Karpas-422 (cell line): ENCODE measurements at places on chromosomes 5 and 9.
A peak's percentile ranks its signal among the peaks of the same experiment; 100 is the strongest.

GRCh38 chr9:136049491-136050265 is 45.4 kb downstream of the NACC2 start:
- H3K27ac ChIP-seq = no peak overlapping the region
- no peaks in the 10 kb centered on the region for H3K36me3 ChIP-seq
- H3K4me1 ChIP-seq = no peaks in the 10 kb centered on the region
- no peaks in the 10 kb centered on the region for H3K27me3 ChIP-seq
- H3K4me3 ChIP-seq = no peak overlapping the region

- peak; percentile 86 for DNase-seq
- no peak overlapping the region for H3K27ac ChIP-seq
- no peak overlapping the region for H3K4me3 ChIP-seq
- H3K4me1 ChIP-seq = no peaks in the 10 kb centered on the region
Measured at GRCh38 chr5:142151436-142152383, 43.1 kb downstream of the NDFIP1 start.

- no peaks in the 10 kb centered on the region for H3K27me3 ChIP-seq
- no peak overlapping the region for H3K4me3 ChIP-seq
- peak; percentile 33 for DNase-seq
- no peaks in the 10 kb centered on the region for H3K36me3 ChIP-seq
Measured at GRCh38 chr9:98533132-98533531, 175.6 kb downstream of the GABBR2 start.

DNA sequence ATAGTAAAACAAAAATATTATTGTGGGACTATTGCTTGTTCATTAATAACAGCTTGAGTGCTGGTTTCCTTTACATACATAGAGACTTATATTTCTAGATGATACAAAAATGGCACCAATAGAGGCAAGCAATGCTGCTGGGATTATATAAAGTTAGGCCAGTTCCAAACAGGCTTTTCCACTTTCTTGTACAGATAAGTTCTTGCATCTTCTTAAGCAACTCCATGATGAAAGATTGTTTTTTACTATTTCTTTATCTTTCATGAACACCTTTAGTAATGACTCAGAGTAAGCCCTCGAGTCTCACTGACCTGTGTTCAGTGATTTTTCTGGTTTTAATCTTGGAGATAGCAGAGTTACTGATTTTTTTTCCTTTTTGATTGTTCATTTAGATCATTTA is 324.4 kb downstream of the PRR16 start:
- H3K4me3 ChIP-seq = no peak overlapping the region
- DNase-seq = no peak
- no peak overlapping the region for H3K27ac ChIP-seq
- H3K4me1 ChIP-seq = no peaks in the 10 kb centered on the region
- no peaks in the 10 kb centered on the region for H3K36me3 ChIP-seq

- H3K27me3 ChIP-seq = no peaks in the 10 kb centered on the region
- H3K4me3 ChIP-seq = no peak overlapping the region
- no peak for DNase-seq
- H3K4me1 ChIP-seq = peaks cover 15% of the 10 kb centered on the region; the same call in 1 of the 2 replicates
- H3K27ac ChIP-seq = no peak overlapping the region
Measured at GRCh38 chr5:95727764-95728191, 3.4 kb upstream of the RHOBTB3 start.

GRCh38 chr9:88289532-88289931 is 98.7 kb upstream of the SPIN1 start:
- H3K27ac ChIP-seq = no peak overlapping the region
- DNase-seq = no peak
- no peaks in the 10 kb centered on the region for H3K36me3 ChIP-seq
- no peaks in the 10 kb centered on the region for H3K4me1 ChIP-seq

- DNase-seq = no peak
- no peaks in the 10 kb centered on the region for H3K27me3 ChIP-seq
- H3K4me1 ChIP-seq = no peaks in the 10 kb centered on the region
- no peak overlapping the region for H3K27ac ChIP-seq
- no peak overlapping the region for H3K4me3 ChIP-seq
- no peaks in the 10 kb centered on the region for H3K36me3 ChIP-seq
Measured at GRCh38 chr9:114093761-114094505, 5.2 kb downstream of the KIF12 start.

- H3K4me1 ChIP-seq = peaks cover 20% of the 10 kb centered on the region
- no peaks in the 10 kb centered on the region for H3K36me3 ChIP-seq
- no peak overlapping the region for H3K27ac ChIP-seq
- no peak for DNase-seq
Measured at GRCh38 chr5:148853868-148854267, 27.5 kb downstream of the ADRB2 start.

GRCh38 chr9:124099860-124100259 is 88.3 kb downstream of the LHX2 start:
- no peaks in the 10 kb centered on the region for H3K4me1 ChIP-seq
- no peak overlapping the region for H3K4me3 ChIP-seq
- no peaks in the 10 kb centered on the region for H3K36me3 ChIP-seq
- no peaks in the 10 kb centered on the region for H3K27me3 ChIP-seq

DNA sequence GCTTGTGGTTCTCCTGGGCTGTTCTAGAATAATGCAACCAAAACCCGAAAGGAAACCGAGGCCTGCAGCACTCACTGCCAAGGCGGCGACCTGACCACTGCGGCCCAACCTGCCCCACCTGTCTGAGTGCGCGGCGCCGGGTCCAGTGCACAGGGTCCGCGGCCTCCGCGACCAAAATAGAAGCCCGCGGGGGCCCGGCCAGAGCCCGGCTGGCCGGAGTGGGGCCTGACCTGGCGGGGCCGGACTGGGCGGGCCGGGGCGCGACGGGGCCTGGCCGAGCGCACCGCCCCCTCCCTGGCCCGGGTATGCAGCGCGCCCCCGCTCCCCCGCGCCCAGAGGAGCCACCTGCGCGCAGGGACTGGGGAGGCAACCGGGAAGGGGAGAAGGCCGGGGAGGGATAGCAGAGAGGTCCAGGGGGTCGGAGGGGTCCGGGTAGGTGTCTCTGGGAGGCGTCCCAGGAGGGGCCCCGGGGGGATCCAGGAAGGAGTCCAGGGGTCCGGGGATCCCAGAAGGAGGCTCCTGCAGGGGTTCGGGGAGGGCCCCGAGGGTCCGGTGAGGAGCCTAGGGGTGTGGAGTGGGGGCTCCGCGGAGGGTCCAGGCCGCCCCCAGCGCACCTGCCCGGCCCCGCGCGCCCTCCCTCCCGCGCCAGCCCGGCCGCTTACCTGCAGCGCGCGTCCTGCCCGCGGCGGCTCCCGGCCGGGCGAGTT is 503 bp downstream of the SEMA4D start:
- no peak for DNase-seq
- H3K36me3 ChIP-seq = no peaks in the 10 kb centered on the region
- H3K27ac ChIP-seq = no peak overlapping the region
- H3K4me1 ChIP-seq = peaks cover 47% of the 10 kb centered on the region
- H3K4me3 ChIP-seq = peak overlapping the region; percentile 76
- no peaks in the 10 kb centered on the region for H3K27me3 ChIP-seq

DNA sequence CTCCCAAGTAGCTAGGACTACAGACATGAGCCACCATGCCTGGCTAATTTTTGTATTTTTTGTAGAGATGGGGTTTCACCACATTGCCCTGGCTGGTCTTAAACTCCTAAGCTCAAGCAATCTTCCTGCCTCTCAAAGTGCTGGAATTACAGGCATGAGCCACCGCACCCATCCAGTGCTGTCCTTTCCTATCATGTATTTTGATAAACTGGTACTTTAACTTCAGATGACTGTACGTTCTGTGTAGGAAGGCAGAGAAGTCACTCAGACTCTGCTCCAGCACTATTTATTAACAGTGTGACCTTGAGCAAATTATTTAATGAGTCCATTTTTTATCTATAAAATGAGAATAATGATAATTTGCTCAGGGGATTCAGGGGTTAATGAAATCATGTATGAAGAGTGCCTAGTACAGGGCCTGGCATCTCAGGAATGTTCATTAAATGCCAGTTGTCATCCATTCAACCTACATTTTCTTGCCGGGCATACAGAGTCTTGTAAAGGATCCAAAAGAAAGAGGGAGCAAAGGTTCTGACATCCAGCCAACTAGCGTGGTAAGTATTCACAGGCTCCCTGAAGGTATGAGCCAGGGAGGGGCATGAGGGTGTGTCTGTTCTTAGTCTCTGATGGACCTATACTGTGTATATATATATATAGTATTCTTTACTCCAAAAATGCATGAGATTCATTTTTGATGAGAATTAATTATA is 201.9 kb downstream of the PBX3 start:
- no peak overlapping the region for H3K27ac ChIP-seq
- no peaks in the 10 kb centered on the region for H3K36me3 ChIP-seq
- H3K4me1 ChIP-seq = no peaks in the 10 kb centered on the region
- no peak overlapping the region for H3K4me3 ChIP-seq
- H3K27me3 ChIP-seq = no peaks in the 10 kb centered on the region

- no peaks in the 10 kb centered on the region for H3K27me3 ChIP-seq
- H3K36me3 ChIP-seq = no peaks in the 10 kb centered on the region
- H3K4me1 ChIP-seq = no peaks in the 10 kb centered on the region
- DNase-seq = peak; percentile 23
- no peak overlapping the region for H3K4me3 ChIP-seq
- H3K27ac ChIP-seq = no peak overlapping the region
Measured at GRCh38 chr9:113465599-113466140, 2.1 kb downstream of the RGS3 start.

- H3K27me3 ChIP-seq = no peaks in the 10 kb centered on the region
- H3K27ac ChIP-seq = no peak overlapping the region
- H3K4me3 ChIP-seq = no peak overlapping the region
- H3K4me1 ChIP-seq = no peaks in the 10 kb centered on the region
- no peak for DNase-seq
Measured at GRCh38 chr5:95907067-95907705, 54.5 kb downstream of the ELL2 start.

DNA sequence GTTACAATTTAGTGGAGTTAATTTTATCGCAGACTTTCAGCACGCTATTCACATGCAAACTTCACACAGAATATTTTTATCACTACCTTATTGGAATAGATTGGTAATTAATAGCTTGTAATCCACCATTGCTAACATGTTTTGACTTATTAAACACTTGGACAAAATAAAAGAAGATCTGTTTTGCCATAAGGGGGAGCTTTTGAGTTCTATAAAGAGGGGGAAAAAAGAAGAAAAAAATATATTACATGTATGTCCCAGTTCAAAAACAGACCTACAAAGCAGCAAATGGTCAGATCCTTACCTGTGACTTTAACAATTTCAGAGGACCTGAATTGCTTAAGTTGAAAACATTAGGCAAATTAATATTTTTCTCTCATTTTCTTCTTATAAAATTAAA is 1.2 kb upstream of the PAPPA start:
- H3K4me1 ChIP-seq = no peaks in the 10 kb centered on the region
- peak; percentile 58 for DNase-seq
- H3K36me3 ChIP-seq = no peaks in the 10 kb centered on the region
- no peak overlapping the region for H3K4me3 ChIP-seq

GRCh38 chr5:168209244-168209995 is 82.0 kb upstream of the WWC1 start:
- no peaks in the 10 kb centered on the region for H3K27me3 ChIP-seq
- DNase-seq = no peak
- H3K27ac ChIP-seq = no peak overlapping the region
- no peaks in the 10 kb centered on the region for H3K4me1 ChIP-seq
- H3K36me3 ChIP-seq = no peaks in the 10 kb centered on the region
- H3K4me3 ChIP-seq = no peak overlapping the region

GRCh38 chr5:123582550-123583285 is 70.7 kb downstream of the CSNK1G3 start:
- H3K4me1 ChIP-seq = no peaks in the 10 kb centered on the region
- DNase-seq = no peak
- H3K4me3 ChIP-seq = no peak overlapping the region
- H3K27me3 ChIP-seq = no peaks in the 10 kb centered on the region
- no peak overlapping the region for H3K27ac ChIP-seq
- 0 out of 2 replicates have a peak, but pooled peaks cover 6% of the 10 kb centered on the region for H3K36me3 ChIP-seq

DNA sequence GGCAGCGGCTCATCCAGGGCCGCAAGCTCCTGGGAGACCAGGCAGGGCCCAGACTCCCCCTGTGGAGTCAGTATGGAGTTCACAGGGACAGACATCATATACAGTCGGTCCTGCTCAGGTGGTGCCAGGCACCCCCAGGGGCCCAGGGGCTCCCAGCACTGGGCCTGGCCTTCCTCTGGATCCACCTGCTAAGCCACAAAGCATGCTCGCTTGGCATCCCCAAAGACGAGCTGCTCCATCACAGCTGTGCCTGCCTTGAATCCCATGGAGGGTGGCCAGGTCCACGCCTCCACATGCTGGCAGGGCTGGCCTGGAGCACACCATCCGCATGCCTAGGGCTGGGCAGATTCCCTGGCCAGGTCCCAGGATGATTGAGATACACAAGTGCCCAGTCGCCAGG is 4.6 kb downstream of the BICD2 start:
- H3K27me3 ChIP-seq = no peaks in the 10 kb centered on the region
- H3K4me3 ChIP-seq = no peak overlapping the region
- DNase-seq = no peak
- no peak overlapping the region for H3K27ac ChIP-seq
- no peaks in the 10 kb centered on the region for H3K36me3 ChIP-seq

- H3K27me3 ChIP-seq = no peaks in the 10 kb centered on the region; the same call in 1 of the 2 replicates
- DNase-seq = no peak
- H3K36me3 ChIP-seq = no peaks in the 10 kb centered on the region
- no peak overlapping the region for H3K4me3 ChIP-seq
- no peak overlapping the region for H3K27ac ChIP-seq
Measured at GRCh38 chr9:108039493-108039892, 549.9 kb upstream of the KLF4 start.

DNA sequence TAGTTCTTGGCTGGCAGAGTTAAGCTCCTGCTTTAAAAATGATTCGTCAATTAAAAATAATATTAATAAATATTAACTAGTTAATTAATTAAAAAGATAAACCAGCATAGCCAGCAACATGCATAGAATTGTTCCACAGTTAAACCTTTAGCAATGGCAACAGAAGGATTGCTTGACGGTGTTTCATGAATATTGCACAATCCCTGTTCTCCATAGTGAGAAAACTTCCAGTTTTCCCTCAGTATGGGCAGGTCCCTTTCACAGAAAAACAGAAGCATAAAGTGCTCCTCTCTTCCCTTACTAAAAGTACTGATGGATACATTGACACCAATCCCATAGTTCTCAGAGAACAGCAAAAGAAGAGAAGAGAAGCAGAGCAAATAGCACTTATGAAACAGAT is 71.4 kb upstream of the CAST start:
- no peak overlapping the region for H3K27ac ChIP-seq
- H3K36me3 ChIP-seq = no peaks in the 10 kb centered on the region

- H3K36me3 ChIP-seq = no peaks in the 10 kb centered on the region
- no peaks in the 10 kb centered on the region for H3K4me1 ChIP-seq
- DNase-seq = no peak
- H3K27ac ChIP-seq = no peak overlapping the region
- H3K27me3 ChIP-seq = no peaks in the 10 kb centered on the region
Measured at GRCh38 chr5:36656556-36656955, 50.1 kb downstream of the SLC1A3 start.
